Stimulated activated CD4-positive, alpha-beta T cell treated with anti-CD3 and anti-CD28 coated beads, Interleukin-15, amount 100 ng/mL, for 1 hour (primary cell): ENCODE measurements at places on chromosomes 11 and 22.

- DNase-seq, result no peak
These were observed 69.7 kb upstream of the BMAL1 start for GRCh38 chr11:13207665-13208594.

DNA sequence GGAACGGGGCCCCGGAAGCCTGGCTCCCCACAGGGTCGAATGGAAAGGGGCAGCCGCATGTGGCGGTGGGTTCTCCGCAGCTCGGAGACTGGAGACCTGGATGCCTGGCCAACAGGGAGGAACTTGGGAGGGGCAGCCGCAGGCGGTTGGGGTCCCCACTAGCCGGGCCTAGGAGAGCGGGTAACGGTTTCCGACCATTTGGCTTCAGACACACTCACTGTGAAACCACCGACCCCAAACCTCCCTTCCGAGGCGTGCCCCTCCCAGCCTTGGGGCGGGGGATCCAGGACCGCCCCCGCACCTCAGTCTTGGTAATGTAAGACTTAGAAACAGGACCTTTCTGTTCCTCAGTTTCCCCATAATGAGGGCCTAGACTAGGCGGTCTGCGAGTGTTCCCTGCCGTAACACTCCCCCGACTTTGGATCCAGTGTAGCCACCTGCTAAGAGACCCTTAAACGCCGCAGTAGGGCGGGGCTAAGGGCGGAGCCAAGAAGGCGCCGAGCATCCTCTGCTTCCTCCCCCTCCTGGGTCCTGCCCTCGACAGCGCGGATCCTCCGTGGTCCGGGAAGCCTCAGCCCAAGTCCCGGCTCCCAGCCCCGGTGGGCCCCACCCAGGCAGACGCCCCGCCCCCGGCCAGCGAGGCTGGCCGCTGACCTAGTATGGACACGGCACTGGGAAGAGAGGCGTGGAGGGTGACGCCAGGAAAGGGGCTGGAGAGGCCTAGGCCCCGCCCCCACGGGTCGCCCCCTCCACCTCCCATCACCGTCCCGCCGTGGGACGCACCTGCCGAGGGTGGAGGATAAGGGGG, 1.8 kb upstream of the RASGRP2 start:
- DNase-seq, result peak; percentile 45

GRCh38 chr22:46352691-46353386, 17.3 kb downstream of the TRMU start:
- DNase-seq, result no peak

GRCh38 chr11:110761991-110762390, 49.8 kb upstream of the ARHGAP20 start:
- no peak for DNase-seq

- DNase-seq, result no peak
These were observed 20.9 kb downstream of the OR5J2 start for GRCh38 chr11:56197367-56197766.

DNA sequence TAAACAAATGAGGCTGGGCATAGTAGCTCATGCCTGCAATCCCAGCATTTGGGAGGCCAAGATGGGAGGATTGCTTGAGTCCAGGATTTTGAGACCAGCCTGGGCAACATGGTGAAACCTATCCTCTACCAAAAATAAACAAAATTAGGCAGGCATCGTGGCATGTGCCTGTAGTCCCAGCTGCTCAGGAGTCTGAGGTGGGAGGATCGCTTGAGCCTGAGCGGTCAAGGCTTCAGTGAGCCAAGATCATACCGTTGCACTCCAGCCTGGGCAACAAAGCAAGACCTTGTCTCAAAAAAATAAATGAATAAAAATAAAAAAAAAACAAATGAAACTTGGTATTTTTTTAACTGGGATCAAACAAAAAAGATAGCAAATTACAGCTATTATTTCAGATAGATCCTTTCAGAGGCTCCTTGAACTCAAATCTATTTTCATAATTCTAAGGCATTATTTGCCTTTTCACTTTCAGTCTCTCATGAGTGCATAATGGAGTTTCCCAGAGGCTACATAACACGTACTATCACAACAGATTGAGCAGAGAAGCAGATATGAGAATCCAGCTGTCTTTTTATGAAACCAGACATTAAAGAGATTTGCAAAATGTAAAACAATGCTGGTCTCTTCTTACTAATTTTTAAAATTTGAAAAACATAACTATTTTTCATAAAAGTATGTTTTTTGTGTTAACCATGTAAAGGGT, 23.1 kb downstream of the DDIAS start:
- DNase-seq, result no peak

GRCh38 chr11:133476570-133477250, 55.6 kb downstream of the OPCML start:
- no peak for DNase-seq

GRCh38 chr22:49156662-49157285, 670.9 kb downstream of the BRD1 start:
- DNase-seq, result no peak

- no peak for DNase-seq
These were observed 42.6 kb upstream of the EED start for GRCh38 chr11:86202013-86202336.

DNA sequence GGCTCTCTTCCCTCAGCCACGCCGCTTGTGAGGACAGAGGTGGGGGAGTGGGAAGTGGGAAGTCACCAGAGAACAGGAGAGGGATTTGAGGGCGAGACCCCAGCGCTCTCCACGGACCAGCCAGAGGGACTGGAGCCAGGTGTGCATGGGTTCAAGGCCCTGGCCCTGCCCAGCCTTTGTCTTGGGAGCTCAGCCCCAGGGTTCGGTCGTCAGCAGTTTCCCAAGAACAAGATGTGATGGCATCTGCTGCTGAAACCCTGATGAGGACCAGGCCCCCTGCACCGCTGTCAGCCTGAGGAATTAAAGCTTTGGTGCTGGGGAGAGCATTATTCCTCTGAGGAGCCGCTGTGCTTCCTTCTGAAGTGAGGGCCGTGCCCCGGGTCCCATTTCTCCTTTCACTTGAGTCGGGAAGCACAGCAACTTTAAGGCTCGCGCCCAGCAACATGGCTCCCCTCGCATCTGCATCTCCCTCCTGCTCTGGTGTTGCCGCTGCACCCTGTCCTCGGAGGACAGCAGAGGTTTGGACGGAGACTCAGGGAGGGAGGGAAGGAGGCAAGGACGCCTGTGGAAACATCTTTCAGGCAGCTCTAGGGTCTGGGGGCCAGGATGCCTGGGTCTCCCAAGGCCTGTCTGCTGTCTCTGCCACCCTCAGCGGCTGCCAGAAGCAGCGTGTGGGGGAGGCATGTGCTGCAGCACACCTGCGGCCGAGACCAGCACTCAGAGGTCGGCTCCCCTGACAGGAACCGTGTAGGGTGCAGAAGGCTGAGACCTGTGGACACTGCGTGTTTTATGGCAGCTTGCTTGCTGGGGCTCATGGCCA, 3.8 kb downstream of the IFITM5 start:
- no peak for DNase-seq

GRCh38 chr11:73210916-73211667, 7.0 kb upstream of the P2RY2 start:
- DNase-seq, result no peak

DNA sequence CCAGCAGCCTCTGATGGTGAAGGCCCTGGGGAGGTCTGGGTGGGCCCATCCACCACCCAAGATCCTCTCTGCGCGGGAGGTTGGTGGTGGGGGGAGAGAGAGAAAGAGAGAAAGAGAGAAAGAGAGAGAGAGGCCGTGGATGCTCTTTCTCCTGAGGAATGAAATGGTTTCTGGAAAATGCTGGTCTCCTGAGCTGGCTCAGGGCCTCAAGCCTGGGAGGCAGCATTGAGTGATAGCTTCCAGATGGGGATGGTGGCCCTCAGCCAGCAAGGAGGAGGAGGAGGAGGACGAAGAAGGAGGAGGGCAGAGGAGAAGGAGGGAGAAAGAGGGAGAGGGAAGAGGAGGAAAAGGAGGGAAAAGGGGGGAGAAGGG, 4.6 kb downstream of the TSPAN32 start:
- DNase-seq, result no peak

DNA sequence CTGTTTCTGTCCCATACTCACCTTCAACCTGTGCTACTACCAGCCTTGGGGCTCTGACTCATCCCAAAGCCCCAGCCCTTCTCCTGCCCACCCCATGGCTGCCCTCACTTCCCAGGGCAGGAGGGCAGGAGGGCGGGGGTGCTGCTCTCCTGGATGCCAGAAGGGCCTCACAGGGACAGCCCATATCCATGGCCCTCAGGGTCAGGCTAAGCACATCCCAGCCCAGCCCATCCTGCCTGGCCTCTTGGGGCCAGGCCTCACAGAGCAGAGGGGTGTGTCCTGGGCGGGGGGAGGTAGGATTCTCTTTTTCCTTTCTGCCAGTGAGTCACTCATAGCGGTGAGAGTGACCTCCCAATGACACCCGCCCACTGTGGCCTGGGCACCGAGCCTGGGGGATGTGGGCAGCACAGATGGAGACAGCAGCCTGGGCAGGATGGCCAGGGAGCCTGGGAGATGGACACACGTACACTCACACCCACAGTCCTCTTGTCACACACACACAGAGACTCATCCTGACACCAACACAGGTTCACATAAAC, 2.4 kb downstream of the LTBP3 start:
- DNase-seq, result no peak

- DNase-seq, result no peak
These were observed 24.3 kb downstream of the SLC25A18 start for GRCh38 chr22:17587629-17588028.

DNA sequence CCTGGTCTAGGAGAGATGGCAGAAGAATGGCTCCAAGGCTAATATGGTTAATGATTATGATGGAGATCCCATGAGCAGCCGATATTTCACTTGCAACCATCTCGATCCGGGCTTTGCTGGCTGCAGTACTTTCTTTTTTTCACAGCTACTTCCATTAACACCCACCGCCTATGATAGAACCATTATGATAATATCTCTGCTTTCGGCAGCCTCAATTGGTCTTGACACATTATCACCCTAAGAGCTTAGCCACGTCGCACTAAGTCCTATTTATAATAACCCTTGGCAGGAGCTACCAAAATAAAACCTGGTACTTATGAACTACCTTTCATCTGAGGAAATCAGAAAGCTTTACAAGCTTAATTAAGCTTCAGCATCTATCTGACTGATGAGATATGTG, 7.6 kb upstream of the FJX1 start:
- DNase-seq, result no peak

GRCh38 chr11:62565100-62565802, 8.4 kb downstream of the EEF1G start:
- no peak for DNase-seq

DNA sequence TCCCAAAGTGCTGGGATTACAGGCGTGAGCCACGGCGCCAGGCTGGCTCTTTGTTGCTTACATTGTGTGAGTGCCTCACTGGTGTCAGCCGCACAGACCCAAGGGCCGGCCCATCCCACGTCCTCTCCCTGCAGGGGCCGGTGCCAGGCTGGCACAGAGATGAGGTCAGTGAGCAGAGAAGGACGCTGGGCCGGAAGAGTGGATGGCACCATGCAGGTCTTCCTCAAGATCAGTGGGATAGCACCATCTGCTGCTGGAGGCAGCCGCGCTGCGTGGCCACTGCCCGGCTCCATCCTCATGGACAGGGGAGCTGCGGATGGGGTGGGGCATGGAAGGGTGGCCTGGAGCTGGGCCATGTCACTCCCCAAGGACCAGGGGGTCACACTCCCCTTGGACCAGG, 22.0 kb upstream of the FGF4 start:
- no peak for DNase-seq

DNA sequence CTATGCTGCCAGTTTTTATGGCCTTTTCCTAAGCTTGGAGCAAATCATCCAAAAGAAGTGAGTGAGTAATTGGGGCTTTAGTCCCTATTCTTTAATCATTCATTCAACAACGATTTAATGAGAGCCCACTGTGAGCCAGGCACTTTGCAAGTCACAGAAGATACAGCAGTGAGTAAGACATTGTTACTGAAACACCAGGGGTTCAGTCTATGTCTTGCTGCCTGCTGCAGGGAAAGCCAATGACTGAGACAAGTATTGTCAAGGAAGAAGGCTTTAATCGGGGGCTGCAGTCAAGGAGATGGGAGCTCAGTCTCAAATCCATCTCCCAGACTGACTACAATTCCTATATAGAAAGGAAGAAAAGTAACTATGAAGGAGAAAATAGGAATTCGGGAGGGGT, 228.3 kb downstream of the FAM181B start:
- DNase-seq, result no peak

DNA sequence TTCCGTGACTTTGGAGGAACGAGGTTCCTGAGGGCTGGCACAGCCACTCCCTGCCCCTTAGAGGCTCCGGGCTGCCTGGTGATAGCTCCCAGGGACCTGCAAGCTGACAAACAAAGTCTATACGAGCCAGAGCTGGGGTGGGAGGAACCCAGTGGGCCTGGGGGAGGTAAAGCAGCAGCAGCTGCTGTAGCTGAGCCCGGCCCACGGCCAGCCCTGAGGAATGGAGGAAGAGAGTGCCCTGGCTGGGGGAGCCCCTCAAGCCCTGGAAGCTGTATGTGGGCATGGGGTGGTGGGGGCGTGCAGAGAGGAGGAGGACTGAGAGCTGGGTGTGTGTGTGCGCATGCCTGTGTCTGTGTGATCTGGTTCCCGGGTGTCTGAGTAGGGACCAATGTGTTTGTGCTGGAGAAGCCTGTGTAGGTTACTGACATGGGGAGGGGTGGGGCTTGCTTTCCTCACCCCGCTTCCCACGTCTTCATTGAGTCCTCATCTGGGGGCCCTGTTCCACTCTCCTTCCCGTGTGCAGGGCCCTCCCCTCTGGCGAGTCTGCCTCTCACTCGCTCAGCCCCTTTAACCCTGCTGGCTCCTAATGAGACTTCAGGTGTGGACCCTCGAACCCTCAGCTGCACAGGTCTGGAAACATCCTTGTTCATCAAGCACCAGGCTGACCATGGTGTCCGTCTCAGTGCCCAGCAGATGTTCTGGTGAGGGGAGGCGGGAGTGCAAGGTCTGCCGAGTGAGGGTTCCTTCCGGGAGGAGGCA, 10.8 kb downstream of the ST3GAL4 start:
- no peak for DNase-seq

DNA sequence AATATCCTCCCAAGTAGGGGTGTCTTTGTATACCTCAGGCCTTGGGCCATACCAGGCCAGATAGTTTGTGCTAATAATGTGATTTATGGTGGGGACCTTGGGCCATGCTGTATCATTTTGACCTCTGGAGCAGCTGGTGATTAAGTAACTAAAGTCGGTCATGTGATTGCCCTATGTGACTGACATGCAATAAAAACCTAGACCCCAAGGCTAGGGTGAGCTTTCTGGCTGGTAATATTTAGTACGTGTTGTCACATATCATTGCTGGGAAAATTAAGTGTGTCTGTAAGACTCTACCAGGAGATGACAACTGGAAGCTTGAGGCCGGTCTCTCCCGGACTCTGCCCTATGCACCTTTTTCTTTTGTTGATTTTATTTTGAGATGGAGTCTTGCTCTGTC, 12.6 kb upstream of the TFIP11 start:
- DNase-seq, result no peak

GRCh38 chr22:45680932-45681700, 9.5 kb downstream of the ATXN10 start:
- no peak for DNase-seq

- no peak for DNase-seq
These were observed 43.2 kb upstream of the FADD start for GRCh38 chr11:70159627-70160570.
